ENCODE measurements at places on chromosomes 5 and 9.

GRCh38 chr5:132427281-132428146, 58.0 kb downstream of the SLC22A5 start:
- no peak overlapping the region for H3K4me3 ChIP-seq
- peaks cover 47% of the 10 kb centered on the region for H3K4me1 ChIP-seq
- H3K27me3 ChIP-seq = peaks cover 3% of the 10 kb centered on the region
- no peak for DNase-seq

GRCh38 chr5:126869005-126869451, 92.1 kb downstream of the LMNB1 start:
- peaks cover 14% of the 10 kb centered on the region for H3K27me3 ChIP-seq
- H3K4me3 ChIP-seq = peak overlapping the region; percentile 50
- H3K27ac ChIP-seq = no peak overlapping the region

DNA sequence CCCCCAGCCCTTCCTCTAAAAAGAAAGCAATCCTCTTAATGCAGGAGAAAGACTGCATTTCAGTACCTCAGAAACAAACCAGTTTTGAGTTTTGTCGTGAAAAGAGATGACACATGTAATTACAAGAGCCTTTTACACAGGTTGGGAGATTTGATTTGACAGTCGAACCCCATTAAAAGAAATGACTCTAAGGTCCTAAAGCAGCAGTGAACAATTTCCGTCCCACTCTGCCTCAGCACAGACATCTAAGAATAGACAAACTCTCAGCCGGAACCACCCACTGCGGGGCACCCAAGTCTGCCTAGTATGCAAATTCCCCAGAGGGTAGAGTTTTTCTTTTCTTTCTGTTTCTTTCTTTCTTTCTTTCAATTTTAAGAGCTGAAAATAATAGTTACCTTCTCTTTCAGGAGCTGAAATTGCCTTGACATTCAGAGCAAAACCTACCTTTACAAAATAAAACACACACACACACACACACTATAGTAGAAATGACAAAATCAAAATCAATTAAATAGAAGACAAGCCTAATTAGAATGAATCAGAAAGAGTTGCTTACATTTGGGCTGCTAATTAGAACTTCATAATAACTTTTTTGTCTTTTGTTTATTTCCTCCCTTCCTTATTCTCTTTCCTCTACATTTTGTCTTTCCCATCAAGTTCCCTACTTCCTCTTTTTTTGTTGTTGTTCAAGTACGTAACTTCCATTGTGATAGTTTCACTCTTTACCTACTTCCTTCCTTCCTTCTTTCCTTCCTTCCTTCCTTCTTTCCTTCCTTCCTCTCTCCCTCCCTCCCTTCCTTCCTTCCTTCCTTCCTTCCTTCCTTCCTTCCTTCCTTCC, 65.1 kb downstream of the BASP1 start:
- no peak overlapping the region for H3K4me3 ChIP-seq
- no peak for DNase-seq
- H3K27me3 ChIP-seq = no peaks in the 10 kb centered on the region

GRCh38 chr9:94639999-94640376, 670 bp upstream of the FBP1 start:
- H3K4me3 ChIP-seq = peak overlapping the region; percentile 88
- H3K4me1 ChIP-seq = peaks cover 13% of the 10 kb centered on the region
- no peak overlapping the region for H3K27ac ChIP-seq
- peaks cover 39% of the 10 kb centered on the region for H3K27me3 ChIP-seq
- H3K36me3 ChIP-seq = no peaks in the 10 kb centered on the region

- no peaks in the 10 kb centered on the region for H3K36me3 ChIP-seq
- no peak for DNase-seq
- no peak overlapping the region for H3K27ac ChIP-seq
- no peaks in the 10 kb centered on the region for H3K4me1 ChIP-seq
- H3K27me3 ChIP-seq = no peaks in the 10 kb centered on the region
These were observed 89.2 kb upstream of the GRHPR start for GRCh38 chr9:37333288-37333687.

GRCh38 chr9:93949073-93949693, 6.0 kb downstream of the BARX1 start:
- peaks cover 99% of the 10 kb centered on the region for H3K27me3 ChIP-seq
- H3K4me3 ChIP-seq = peak overlapping the region; percentile 58
- H3K27ac ChIP-seq = no peak overlapping the region
- peaks cover 42% of the 10 kb centered on the region for H3K4me1 ChIP-seq

- H3K27ac ChIP-seq = no peak overlapping the region
- no peak for DNase-seq
- H3K36me3 ChIP-seq = peaks cover 6% of the 10 kb centered on the region
- no peak overlapping the region for H3K4me3 ChIP-seq
- no peaks in the 10 kb centered on the region for H3K27me3 ChIP-seq
- H3K4me1 ChIP-seq = peaks cover 3% of the 10 kb centered on the region
These were observed 13.0 kb downstream of the PTGES2 start for GRCh38 chr9:128114326-128115186.
